ENCODE measurements at places on chromosomes 3 and 15. TPM values are rescaled to one million over a fixed set of nuclear protein-coding genes. Genes with fewer than 3 reads are reported as not detected.
A peak's percentile ranks its signal among the peaks of the same experiment; 100 is the strongest.

DNA sequence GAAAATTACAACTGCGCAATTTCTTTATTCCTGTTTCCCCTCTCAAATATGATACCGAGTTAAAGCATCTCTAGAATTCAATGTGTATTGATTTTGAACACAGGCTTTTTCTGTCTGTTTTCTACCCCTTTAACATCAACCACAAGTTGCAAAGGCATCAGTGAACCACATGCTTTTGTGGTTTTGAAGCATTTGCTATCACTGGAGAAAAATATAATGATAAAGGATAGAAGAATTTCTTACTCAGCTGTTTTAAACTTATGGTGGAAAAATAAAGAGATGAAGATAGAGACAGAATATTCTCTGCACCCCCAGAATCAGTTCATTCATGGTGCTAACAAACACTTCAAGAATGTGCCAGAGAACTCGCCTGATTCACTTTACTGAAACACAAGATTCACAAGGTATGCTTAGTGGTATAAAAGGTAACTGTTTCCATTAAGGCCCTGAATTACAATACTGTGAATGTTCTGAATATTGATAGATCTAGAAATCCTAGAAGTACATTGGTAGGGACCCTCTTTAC is 9.5 kb upstream of the DPPA4 start:
- no peak for DNase-seq
- H3K27ac ChIP-seq: no peak overlapping the region
- H3K4me1 ChIP-seq: no peaks in the 10 kb centered on the region

DNA sequence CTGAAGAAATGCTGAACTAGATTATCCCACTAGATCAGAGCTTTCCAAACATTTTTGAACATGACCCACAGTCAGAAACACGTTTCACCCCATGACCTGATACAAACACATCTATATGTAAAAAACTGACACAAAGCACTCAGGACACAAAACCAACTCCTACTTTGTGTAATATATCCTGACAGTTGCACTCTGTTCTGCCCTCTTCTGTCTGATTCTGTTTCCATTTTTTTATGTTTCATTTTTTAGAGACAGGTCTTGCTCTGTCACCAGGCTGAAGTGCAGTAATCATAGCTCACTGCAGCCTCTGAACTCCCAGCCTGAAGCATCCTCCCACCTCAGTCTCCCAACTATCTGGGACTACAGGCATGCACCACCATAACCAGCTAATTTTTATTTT is 15.8 kb upstream of the RFTN1 start:
- no peak for DNase-seq
- H3K27me3 ChIP-seq: no peaks in the 10 kb centered on the region
- no peak overlapping the region for H3K27ac ChIP-seq
- H3K4me3 ChIP-seq: no peak overlapping the region

DNA sequence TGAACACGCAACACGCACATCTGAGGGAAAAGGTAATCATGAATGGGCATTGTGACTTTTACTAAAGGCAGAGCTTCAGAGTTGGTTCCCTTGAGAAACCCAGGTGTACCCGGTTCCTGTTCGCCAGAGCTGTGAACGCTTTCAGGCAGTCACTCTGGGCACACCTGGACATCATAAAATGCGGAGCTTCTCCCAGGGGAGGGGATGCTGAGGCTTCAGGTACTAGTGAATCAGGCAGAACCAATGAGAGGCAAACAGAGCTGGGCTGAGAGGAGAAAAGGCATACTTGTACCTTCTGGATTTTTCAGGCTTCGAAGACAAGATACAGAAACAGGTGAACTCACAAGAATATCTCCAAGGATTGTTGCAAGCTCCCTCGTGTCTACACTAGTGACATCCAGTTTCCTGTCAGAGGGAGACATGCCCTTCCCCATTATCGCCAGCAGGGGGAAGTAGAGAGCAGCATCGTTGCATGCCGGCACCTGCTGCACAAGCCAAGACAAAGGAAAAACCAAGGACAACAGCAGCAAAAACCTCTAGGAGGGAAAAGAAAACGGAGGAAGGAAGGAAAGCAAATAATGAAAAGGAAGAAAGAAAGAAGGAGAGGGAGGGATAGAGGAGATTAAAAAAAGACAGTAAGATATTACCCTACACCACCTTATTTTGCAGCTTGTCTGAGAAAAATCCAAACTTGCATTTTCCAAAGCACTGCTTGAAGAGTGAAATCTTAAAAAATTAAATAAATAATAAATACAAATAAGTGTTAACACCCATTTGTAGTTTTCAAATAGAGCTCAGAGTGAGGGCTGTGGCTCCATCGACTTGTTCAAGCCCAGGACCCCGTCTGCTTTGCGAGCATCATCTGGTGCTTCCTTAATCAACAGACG is 2.0 kb downstream of the AHSG start:
- H3K27me3 ChIP-seq: peaks cover 24% of the 10 kb centered on the region
- H3K27ac ChIP-seq: peak overlapping the region; percentile 57
- peak overlapping the region; percentile 46 for H3K4me3 ChIP-seq

- peaks cover 37% of the 10 kb centered on the region for H3K27me3 ChIP-seq
- DNase-seq: no peak
- no peaks in the 10 kb centered on the region for H3K36me3 ChIP-seq
- no peak overlapping the region for H3K4me3 ChIP-seq
- H3K4me1 ChIP-seq: peaks cover 4% of the 10 kb centered on the region
- no peak overlapping the region for H3K27ac ChIP-seq
These were observed 80.3 kb downstream of the PEX5L start for GRCh38 chr3:179956416-179956830.

GRCh38 chr3:5026046-5026362 is 46.8 kb downstream of the BHLHE40 start:
- H3K27me3 ChIP-seq: peaks cover 14% of the 10 kb centered on the region
- peaks cover 43% of the 10 kb centered on the region for H3K4me1 ChIP-seq
- H3K27ac ChIP-seq: peak overlapping the region; percentile 59
- peak overlapping the region; percentile 22 for H3K4me3 ChIP-seq

Gene TTLL13
- total RNA-seq: 0.41 TPM

DNA sequence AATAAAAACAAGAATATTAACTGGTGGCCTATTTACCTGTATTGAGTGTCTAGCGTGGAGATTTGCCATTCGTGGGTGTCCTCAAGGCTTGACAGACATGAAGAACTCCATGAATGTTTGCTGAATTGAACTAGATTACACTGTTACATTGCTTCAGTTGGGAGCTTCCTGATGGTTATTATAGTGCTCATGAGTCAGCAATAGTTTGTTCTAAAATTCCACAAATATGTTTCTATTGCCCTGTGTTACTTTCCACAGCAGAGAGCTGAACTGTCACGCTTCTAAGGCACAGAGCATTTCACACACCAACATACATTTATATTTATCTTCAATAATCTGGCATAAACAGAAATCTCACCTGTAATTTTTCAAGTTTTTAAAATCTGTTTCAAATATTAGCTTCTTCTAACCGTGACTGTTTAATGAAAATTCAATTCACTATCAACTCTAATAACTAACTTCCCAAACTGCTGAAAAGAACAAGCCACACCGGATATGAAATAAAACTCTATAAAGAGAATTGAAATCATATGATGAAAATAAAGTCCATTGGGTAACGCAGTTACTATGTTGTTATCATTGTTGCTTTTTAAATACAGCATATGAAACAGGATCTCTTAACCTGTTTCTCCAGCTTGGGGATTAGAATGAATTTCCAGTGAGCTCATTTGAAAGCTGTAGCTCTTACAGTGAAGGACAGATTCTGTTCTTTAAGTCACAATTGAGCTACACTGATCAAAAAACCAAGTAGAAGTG is 61.2 kb upstream of the MCF2L2 start:
- H3K36me3 ChIP-seq: peaks cover 19% of the 10 kb centered on the region
- no peak for DNase-seq
- no peaks in the 10 kb centered on the region for H3K27me3 ChIP-seq
- no peak overlapping the region for H3K27ac ChIP-seq
- no peak overlapping the region for H3K4me3 ChIP-seq

DNA sequence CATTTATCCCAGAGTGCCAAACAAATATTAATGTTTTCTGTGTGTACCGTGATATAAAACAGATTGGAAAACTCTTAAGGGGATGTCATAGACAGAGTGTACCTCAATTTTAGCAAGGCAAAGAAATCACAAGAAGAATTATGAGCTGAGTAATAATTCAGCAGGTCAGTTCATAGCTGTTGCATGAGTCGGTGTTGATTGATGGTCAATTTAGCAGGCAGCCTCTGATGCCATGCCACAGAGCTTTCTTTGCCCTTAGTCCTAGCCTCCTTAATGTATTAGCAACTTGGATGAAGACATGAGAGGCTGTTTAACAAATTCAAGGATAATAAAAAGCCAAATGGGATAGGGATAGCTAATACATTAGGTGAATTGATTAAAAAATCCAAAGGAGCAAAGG is 6.8 kb downstream of the SLC35A5 start:
- DNase-seq: no peak
- no peak overlapping the region for H3K4me3 ChIP-seq
- peaks cover 13% of the 10 kb centered on the region for H3K36me3 ChIP-seq

DNA sequence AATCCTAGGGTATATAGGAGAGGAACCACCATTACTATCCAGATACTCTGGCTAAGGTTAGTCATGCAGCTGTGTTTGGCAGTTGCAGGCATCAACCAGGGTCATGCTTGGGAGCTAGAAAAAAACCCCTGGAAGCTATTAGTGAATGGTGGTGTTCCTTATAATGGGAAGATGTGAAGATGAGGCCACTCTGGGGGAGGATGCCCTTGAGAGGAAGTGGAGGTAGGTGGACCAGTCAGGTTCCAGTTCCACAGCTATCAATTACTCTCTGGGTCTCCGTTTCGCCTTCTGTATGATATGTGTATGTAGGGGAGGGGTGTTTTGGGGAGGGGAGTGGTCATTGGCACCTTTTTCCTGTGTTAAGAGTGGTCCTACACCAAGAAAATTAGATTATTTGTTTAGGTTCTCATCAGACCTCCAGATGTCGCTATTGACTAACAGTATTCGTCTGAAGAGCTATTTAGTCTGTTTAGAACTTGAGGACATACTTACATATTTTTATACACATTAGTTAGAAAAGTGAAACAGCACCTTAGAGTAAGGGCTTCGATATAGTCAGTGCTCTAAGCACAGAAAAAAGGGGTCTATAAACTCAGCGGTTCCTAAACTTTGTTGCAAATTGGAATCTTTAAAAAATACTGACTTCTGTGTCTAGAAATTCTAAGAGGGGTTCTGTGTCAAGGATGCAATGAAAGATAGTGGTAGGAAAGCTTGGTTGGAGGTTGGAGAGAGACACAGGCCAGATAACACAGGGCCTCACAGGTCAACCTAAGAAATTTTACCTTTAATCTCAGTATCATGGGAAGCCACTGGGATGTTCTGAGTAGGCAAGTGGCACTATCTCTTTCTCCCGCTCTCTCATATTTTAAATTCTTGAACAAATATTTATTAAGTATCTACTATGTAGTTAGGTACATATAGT is 9.1 kb upstream of the HPS3 start:
- no peaks in the 10 kb centered on the region for H3K4me1 ChIP-seq
- no peaks in the 10 kb centered on the region for H3K36me3 ChIP-seq
- no peak overlapping the region for H3K27ac ChIP-seq
- DNase-seq: no peak
- no peaks in the 10 kb centered on the region for H3K27me3 ChIP-seq
- no peak overlapping the region for H3K4me3 ChIP-seq

- H3K4me1 ChIP-seq: no peaks in the 10 kb centered on the region
- no peak overlapping the region for H3K27ac ChIP-seq
- no peak for DNase-seq
- H3K36me3 ChIP-seq: no peaks in the 10 kb centered on the region
These were observed 558.0 kb upstream of the TGFBR2 start for GRCh38 chr3:30048431-30048830.

GRCh38 chr15:70193734-70194133 is 96.0 kb upstream of the TLE3 start:
- no peak overlapping the region for H3K4me3 ChIP-seq
- no peak overlapping the region for H3K27ac ChIP-seq
- no peaks in the 10 kb centered on the region for H3K4me1 ChIP-seq
- no peaks in the 10 kb centered on the region for H3K36me3 ChIP-seq
- DNase-seq: no peak

Gene FGF7
- not detected for total RNA-seq

Gene KNG1
- total RNA-seq: not detected
